Stimulated activated CD4-positive, alpha-beta T cell treated with anti-CD3 and anti-CD28 coated beads, Interleukin-1b, Interleukin-23, amount 100 ng/mL, for 1 hour (primary cell): ENCODE measurements at places on chromosomes 3 and 15.

GRCh38 chr15:68373028-68373427 is 58.9 kb downstream of the ITGA11 start:
- no peak for DNase-seq

- DNase-seq: no peak
These were observed 68.8 kb downstream of the CHDH start for GRCh38 chr3:53777468-53777867.

GRCh38 chr3:120424976-120425570 is 25.7 kb downstream of the FSTL1 start:
- DNase-seq: no peak

DNA sequence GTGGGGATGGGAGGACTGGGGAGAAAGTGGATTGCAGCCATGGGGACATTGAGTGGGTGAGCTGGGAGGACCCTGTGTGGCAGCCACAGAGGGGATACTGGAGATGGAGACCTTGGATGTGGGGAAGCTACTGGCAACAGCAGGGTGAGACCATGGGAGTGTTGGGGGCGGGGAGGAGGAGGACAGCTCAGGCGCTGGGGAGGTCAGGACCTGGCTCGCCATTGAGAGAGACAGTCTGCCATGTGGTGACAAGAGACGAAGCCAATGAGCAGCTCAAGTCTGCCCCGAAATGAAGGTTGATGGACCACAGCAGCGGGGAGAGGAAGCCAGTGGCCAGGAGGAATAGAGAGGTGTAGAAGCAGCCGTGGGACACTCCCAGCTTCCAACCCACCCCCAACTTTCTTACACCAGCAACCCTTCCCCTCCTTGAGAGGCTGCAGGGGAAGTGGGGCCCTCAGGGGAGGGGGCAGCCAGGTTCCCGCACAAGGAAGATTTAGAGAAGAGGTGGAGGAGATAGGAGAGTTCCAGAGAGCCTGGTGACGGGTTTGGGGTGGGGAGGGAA is 118.1 kb downstream of the ASB7 start:
- no peak for DNase-seq

DNA sequence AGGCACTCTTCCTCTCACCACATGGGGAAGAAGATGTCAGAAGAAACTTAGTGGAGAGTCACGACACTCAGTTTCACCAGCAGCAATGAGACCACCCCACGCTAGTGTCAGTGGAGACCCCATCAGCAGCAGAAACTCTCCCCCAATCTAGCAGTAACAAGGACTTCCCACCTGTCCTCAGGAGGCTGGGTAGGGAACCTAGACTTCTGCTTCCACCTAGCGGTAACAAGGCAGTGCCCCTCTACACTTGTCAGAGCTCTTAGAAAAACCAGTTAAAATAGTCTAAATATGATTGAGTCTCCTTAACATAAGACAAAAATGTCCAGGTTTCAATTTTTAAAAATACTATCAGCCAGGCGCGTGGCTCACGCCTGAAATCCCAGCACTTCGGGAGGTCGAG is 57.3 kb downstream of the TRAT1 start:
- no peak for DNase-seq

GRCh38 chr15:68907396-68907923 is 22.9 kb upstream of the SPESP1 start:
- DNase-seq: no peak

DNA sequence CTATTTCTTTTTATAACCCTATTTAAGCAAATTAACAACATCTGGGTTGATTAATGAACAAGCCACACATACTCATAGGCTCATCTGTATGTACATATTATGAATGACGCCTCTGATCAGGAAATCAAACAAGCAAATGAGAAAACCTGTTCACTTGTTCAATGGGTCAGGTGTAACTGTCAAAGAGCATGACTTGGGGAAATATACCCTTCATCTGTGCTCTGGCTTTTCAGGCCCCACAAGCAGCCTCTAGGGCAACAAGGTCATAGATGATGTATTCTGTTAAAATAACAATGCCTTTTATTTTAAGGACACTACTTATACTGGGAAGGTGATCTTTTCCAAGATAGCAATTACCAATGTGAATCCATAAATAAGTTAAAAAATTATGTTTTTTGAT is 102.0 kb downstream of the RBMS3 start:
- DNase-seq: no peak
